ENCODE measurements at places on chromosomes 6 and 20.

DNA sequence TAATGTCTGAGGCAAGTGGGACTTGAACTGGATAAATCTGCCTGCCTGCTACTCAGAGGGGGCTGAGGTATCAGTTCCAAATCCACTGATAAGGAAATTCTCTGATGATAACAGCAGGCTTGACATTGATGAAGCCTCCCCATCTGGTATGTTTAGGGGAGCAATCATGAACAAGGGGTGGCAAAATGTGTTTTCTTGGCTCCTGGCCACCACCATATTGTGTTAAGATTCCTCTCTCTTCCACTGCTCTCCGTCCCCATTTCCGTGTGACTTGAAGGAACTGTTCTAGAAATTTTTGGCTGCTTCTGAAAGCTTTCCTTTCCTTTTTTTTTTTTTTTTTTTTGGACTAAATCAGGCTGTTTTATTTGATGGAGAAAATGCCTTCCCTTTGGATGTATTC is 335.3 kb upstream of the NRSN1 start:
- no peak for DNase-seq

GRCh38 chr20:31770243-31770642 is 31.2 kb downstream of the TPX2 start:
- no peak for DNase-seq

DNA sequence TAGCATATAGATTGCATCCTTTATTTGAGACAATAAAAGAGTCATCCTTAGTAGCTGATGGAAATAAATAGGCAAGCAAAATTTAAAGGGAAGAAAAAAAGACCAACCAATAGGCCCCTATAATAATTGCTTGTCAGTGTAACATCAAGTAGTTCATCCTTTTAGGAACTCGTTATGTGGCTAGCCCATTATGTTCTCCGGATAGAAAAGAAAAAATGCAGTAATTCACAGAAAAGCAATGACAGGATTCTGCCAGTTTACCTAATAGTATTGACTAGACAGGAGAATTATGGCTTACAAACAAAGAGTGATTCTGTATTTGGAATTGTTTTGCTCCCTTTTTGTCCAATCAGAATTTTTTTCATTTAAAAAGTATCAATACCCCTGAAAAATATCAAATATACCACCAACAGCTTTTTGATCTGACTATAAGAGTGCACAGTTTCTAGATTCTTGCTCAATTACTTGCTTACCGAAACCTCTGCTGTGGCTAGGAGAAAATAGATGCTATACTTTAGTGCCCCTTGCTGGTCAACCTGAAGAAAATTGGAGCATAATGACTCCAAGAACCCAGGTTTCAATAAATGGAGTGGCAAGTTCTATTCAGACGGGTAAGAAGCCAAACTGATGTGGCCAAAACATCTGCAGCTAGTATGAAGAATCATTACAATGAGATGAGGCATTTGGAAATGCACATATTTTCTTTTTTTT is 91.5 kb upstream of the SASH1 start:
- DNase-seq = peak; percentile 28

DNA sequence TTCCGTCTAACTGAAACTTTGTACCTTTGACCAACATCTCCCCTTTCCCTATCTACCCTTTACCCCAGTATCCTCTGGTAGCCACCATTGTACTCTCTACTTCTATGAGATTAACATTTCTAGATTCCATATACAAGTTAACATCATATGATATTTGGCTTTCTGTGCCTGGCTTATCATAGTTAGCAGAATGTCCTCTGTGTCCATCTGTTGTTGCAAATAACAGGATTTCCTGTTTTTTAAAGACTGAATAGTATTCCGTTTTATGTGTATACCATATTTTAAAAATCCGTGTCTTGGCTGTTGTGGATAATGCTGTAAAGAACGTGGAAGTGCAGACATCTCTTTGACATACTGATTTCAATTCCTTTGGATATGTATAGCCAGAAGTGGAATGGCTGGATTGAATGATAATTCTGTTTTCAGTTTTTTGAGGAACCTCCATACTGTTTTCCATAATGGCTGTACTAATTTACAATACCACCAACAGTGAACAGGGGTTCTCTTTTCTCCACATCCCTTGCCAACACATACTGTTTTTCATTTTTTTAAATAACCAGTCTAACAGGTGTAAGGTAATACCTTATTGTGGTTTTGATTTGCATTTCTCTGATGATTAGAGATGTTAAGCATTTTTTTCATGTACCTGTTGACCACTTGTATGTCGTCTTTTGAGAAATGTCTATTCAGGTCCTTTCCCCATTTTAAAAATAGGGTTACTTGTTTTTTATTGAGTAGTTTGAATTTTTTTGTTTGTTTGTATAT is 53.8 kb downstream of the CDC5L start:
- peak; percentile 98 for DNase-seq

DNA sequence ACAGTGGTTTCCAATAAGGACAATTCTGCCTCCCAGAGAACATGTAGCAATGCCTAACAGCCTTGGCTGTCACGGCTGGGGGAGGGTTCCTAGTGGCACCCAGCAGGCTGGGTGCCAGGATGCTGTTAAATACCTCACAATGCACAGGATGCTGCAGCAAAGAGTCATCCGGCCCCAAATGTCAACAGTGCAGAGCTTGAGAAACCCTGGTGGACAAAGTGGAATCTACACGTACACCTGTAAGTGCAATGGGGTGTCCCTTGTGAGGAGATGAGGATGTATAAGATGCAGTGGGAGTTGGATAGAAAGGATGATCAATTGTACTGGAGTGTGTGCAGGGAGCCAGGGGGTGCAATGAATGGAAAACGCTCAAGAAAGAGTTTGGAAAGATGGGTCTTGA is 142.4 kb downstream of the FNDC1 start:
- DNase-seq = no peak

- DNase-seq = peak; percentile 11
Measured at GRCh38 chr6:43891072-43891870, 121.3 kb downstream of the VEGFA start.

DNA sequence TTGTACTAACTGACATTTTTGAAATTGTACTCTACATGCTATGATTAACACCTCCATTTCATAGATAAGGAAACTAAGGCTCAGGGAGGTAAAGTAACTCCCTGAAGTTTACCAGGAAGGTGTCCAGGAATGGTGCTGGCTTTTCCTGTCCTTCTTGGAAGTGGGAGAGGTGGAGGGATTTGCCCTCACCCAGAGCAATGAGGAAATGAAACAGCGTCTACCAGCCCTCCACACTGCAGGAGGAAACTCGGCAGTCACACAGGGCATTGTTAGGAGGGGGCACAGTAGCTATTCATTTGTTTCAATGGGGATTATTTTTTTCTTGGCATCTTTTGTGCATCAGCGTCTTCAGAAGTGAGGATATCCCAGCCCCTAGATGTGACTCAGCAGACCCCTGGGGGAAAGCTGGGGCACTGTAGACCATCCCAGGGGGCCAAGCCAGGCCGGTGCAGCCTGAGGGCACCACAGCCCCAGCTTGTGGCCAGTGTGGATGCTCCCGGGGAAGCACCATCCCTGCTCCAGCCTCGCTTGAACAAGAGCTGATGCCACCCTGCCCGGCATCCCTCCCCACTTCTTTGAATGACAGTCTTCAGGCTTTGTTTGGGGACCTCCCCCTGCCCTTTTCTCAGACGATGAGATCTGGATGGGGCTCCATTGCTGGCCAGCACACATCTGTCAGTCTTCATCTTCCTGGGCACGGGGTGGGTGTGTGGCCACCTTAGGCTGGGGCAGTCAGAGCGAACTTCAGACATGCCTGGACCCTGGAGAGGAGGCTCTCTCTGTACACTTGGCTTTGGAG is 224.4 kb upstream of the PMEPA1 start:
- no peak for DNase-seq

DNA sequence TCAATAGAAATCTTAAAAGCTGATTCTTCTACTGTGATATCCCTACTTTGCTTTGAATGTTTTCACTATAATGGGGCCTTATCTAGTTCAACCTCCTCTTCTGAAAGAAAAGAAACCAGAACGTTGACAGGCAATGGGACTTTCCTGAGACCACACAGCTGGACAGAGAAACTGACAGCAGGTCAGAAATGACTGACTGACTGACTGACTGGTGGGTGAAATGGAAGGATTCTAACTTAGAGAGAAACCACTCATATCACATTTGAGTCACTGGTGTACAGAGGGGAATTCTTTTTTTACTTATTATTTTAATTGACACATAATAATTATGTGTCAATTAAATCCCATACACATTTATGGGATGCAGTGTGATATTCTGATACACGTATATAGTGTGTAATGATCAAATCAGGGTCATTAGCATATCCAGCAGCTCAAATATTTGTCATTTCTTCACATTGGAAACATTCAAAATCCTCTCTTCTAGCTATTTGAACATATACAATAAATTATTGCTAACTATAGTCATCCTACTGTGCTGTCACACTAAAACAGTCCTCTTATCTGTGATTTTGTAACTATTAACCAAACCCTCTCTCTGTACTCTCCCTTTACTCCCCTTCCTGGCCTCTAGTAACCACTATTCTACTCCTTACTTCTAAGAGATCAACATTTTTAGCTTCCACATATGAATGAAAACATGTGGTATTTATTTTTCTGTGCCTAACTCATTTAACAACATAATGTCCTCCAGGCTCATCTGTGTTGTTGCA is 64.8 kb upstream of the NRSN1 start:
- DNase-seq = no peak

DNA sequence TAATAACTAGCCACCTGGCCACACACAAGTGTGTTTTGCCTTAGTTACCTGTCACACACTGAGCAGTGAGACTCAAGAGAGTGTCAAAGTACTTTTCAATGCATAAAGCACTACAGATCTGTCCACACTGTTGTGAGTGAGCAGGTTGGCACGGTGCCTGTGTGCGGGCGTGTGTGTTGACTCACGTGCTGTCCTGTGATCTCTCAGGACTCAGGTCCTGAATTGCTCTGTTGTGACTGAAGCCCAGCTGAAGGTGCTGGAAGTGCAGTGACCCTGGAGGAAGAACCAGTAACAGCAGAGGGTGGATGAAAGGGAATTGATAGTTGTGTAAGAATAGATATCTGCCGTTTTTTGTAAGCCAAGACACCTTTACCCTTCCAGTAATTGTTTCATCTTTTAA is 18.3 kb downstream of the SLC16A10 start:
- DNase-seq = no peak

DNA sequence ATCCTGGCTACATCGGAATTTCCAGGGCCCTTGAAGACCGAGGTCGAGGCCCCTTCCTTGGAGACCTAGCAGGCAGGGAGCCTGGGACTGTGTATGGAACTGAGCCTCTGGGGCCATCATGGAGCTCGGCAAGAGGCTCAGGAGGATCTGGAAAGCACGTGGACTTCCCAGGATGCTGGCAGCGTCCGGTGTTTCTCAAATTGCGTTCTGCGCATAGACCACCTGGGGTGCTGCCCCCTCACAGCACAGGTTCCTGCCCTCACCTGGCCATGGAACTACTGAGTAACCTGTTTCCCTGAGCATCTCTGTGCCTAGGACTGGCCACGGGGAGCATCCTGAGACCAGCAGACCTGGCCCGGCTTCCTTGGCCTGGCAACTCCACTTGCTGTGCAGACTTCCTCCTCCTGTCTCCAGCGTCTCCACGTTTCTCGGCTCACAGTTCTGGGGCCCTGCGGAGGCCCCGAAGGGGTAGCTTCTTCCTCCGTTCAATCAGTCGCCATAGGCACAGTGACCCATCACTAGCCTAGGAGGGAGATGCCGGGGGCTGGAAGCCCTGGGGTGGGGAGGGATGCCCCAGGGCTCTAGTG is 144.3 kb downstream of the CDH4 start:
- DNase-seq = no peak

DNA sequence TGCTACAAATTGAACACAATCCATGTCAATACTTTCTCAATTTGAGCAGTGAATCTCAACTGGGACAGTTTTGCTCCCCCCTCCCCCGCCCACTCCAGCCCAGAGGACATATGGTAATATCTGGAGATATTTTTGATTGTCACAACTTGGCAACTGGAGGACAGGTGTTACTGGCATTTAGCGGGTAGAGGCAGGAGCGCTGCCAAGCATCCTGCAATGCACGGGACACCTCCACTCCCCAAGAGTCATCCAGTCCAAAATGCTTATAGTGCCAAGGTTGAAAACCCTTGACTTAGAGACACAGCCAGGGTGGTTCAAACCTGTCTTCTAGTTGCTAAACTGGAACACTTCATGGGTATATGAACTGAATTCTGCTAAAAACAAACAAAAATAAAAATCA is 26.9 kb upstream of the LRRC1 start:
- no peak for DNase-seq

GRCh38 chr20:50153500-50154377 is at the start of gene PEDS1:
Gene PEDS1 (minus strand): TSS chr20:50153723. CDS start chr20:50153637, 86 bp downstream.
- DNase-seq = peak; percentile 86

DNA sequence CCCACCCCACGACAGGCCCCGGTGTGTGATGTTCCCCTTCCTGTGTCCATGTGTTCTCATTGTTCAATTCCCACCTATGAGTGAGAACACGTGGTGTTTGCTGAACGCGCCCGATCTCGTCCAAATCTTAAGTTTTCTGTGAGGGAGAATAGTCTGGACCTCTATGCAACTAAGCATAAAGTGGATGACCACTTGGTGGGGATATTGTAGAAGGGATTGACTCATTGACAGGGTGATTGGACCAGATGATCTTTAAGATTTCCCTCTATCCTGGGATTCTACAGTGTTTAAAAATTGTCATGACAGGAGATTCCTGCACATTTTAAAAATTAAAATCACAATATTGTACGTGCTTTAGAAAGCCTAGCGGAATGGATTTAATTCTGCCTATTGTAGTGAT is 141.3 kb downstream of the TRMT11 start:
- DNase-seq = no peak

- DNase-seq = no peak
Measured at GRCh38 chr6:34969662-34970265, 80.7 kb downstream of the ANKS1A start.

- DNase-seq = no peak
Measured at GRCh38 chr6:160986851-160987250, 4.7 kb upstream of the MAP3K4 start.

GRCh38 chr6:37340639-37340943 is 13.2 kb upstream of the RNF8 start:
- DNase-seq = no peak

DNA sequence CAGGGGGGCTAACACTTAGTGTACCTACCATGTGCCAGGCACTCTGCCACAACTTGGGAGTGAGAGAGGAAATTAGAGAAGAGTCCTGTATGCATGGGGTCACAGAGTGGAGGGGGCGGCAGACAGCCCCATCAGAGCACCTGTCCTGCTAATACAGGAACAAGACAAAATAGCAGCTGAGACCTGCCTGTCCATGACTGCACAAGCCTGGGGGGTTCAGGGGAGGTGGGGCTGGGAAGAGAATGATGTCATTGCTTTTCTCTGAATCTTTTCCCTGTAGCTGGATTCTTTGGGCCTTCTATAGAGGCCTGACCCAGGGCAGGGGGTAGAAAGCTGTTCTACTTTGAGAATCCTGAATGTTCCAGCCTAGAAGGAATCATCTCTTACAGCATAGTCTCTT is 37.4 kb downstream of the FOXP4 start:
- DNase-seq = no peak

- DNase-seq = no peak
Measured at GRCh38 chr20:13960525-13960924, 29.9 kb downstream of the SEL1L2 start.

DNA sequence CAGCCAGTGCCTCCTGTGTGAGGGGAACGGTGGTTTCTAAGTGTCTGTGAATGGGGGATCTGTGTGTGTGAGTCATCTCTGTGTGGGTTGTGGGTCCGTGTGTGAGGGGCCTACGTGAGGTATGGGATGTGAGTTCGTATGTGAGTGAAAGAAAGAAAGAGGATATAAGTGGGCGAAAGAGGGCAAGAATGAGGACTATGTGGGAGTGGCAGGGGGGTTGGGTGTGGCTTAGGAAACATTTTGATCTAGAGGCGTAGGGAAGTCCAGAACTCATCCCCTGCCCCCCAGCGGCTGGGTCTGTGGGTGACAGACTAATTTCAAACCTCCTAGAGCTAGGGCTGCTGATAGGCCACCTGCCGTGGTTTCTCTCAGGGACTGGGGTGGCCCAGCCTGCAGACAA is 35.5 kb downstream of the DHX35 start:
- DNase-seq = no peak

Measured in NCI-H526 treated with DMSO at 0.1 percent for 48 hours (cell line).